Sciatic nerve (tissue), 2 donors: ENCODE measurements at places on chromosomes 2 and 18. TPM values are rescaled to one million over a fixed set of nuclear protein-coding genes. Genes with fewer than 3 reads are reported as not detected.

DNA sequence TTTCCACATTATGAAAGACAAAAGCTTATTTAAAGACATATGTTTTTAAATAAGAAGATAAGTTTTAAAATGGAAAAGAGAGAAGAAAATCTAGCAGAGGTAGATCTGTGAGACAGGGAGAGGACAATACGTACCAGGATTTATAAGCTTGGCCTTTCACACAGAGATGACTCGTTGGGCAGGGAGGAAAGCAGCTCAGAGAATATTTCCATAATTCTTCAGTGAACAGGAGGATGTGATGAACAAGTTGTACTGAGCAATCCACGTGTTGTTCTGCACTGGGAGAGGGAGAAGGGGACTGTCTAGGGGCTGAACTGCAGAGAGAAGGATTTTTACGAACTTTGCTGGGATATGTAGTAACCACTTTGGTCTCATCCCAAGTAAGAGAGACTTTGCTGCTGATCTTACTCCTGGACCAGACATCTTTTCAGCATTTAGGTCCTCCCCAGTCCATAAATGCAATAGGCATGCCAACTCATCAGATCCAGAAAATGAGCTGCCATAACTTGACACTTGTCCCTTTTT lies 162.5 kb upstream of the SETBP1 start:
- no peak for DNase-seq

GRCh38 chr2:64551851-64552250 lies 27.7 kb downstream of the AFTPH start:
- DNase-seq, result no peak

Gene VWC2L
- not detected for total RNA-seq

DNA sequence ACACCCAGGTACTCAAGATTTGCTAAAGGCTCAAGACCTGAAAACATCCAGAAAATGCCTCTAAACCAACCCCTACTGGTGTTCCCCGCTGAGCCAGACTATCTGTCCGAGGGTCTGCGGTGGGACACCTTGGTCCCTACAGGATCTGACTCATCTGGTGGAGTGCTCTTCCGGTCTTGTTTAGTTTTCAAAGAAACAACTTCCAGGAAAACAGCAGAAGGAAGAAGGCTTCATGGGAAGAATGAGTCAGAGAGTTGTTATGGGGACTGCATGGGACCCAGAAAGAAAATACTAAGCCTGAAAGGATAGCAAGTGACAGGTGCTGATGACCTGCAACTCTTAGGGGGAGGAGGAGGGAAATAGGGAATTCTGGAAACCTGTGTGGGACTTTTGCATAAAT lies 41.3 kb downstream of the ZFP36L2 start:
- DNase-seq, result no peak

- peak; percentile 36 for DNase-seq
Measured at GRCh38 chr2:241135737-241136136, 13.5 kb downstream of the PASK start.

Gene DNAJC10
- 108 TPM for total RNA-seq

DNA sequence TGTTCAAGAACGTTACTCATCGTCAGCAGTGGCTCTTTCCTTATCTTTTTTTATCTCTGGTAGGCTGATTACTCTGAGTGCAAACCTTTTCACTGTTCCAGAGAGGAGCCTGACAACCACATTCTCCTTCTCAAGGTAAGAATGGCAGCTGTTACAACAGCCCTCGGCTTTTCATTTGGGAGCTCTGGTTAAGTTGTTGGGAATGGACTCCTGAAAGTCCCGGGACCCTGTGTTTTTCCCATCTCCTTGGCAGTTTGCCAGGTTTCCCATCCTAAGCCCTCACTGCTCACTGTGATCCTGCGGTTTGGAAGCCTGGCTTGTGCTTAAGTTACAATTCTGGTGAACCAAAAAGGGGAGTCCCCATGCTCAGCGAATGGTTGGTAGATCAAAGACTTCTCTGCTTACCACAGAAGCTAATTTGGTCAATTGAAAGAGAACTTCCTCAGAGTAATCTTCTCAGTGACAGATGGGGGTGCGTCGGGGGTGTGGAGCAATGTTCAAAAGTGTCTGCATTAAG lies 122.3 kb downstream of the LYPD6B start:
- no peak for DNase-seq

DNA sequence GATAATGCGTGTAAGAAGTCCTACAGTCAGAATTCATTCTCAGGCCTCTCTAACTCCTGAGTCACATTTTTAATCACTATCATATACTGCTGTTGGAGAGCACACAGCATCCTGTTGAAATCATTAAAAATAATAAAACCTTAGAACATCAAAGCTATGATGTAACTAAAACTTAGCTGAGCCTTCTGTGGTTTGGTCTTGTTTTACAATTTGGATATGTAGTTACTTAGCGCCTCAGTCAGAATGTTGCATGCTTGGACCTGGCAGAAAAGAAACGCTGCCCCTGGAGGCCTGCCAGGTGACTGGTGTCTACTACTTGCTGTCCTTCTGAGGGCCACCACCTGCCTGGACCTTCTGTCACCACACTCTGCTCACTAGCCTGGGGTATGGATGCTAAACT lies 261.1 kb upstream of the RASGRP3 start:
- peak; percentile 77 for DNase-seq

GRCh38 chr2:224025874-224026273 lies 13.2 kb downstream of the SERPINE2 start:
- no peak for DNase-seq

DNA sequence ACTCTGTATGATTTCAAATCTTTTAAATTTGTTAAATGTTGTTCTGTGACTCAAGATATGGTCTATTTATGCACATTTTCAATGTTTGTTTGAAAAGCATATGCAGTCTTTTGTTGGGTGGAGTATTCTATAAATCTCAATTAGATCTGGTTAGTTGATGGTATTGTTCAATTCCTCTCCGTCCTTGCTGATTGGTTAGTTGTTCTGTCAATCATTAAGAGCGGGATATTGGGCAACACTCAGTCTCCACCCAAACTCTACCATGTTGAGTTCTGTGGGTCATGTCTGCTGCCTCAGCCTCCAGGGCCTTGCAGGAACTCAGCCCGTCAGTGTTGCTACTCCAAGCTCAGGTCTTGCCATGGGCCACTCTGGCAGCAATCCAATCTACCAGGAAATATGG lies 118.9 kb downstream of the VWA3B start:
- DNase-seq, result no peak

- no peak for DNase-seq
Measured at GRCh38 chr2:108244667-108245414, 5.1 kb downstream of the SULT1C3 start.

Gene LYG2
- not detected for total RNA-seq

DNA sequence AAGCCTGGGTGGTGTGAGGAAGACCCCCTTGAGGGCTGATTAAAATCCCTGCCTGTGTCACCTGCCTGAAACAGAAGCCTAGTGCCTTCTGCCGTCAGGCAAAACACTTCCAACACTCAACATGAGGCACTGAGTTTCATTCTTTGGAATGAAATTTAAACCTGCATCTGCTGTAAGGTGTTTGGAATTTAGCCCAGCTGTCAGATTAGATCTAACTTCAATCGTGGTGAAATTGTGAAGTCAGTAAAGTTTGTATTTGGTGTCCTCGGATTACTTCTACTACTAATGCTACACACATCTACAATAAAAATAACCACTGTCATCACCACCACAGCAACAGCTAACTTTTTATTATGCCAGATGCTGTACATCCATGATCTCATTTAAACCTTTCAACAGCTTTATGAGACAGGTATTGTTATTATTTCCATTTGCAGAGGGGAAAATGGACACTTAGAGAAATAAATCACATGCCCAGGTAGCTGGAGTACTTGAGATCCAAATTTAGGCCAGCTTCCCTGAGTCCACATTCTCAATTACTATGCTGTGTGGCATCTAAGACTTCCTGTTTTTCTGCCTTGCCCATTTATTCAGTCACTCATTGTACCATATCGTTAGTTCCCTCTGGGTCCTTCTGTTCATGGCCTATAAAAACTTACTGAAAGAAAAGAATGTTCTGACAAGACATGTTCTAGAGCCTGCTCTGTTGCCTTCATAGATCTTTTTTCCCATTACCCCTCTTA lies 98.2 kb upstream of the GCFC2 start:
- DNase-seq, result no peak

DNA sequence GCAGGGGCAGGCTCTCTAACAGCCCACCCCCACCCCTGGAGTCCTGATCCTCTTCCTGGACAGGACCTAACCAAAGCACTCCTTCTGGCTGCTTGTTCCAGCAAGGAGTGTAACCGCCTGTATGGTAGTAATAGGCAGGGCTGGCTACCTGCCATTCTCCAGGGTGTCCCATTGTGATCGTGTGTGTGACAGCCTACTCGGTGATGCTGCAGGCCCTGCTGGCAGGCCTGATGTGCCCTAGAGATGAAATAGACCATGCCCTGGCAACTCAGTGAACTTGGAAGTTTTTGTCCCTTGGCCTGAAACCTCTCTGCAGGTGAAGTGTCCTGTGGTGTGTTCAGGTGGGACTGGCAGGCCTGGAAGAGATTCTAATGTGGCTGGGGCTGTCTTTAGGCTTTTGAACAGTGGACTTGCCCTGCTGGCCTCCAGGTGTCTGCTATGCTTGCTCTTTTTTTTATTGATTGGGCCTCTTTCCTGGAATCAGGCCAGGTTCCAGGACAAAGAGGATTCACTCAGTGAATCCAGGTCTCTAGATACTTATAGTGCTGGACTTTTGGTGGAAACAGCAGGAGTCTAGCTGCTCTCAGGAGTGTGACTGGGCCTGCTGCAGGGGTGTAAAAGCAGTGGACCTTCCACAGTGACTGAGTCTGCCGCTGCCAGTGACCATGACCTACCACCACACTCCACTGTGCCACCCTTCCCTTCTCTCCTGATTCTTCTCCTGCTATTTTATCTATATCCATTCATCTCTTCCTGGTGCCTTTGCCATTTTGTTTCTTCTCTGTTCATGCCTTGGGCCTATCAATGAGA lies 132.1 kb downstream of the CTIF start:
- DNase-seq, result no peak

GRCh38 chr2:238164906-238165287 lies 6.1 kb downstream of the ERFE start:
- DNase-seq, result no peak

Gene IL1RL1
- total RNA-seq, result 3.8 TPM
